Memory B cell (primary cell): ENCODE measurements at places on chromosomes 5 and 9.

GRCh38 chr5:54603372-54603771 is 85.8 kb downstream of the SNX18 start:
- DNase-seq: no peak

- DNase-seq: no peak
These were observed 35.3 kb upstream of the HSPA9 start for GRCh38 chr5:138610415-138610917.

DNA sequence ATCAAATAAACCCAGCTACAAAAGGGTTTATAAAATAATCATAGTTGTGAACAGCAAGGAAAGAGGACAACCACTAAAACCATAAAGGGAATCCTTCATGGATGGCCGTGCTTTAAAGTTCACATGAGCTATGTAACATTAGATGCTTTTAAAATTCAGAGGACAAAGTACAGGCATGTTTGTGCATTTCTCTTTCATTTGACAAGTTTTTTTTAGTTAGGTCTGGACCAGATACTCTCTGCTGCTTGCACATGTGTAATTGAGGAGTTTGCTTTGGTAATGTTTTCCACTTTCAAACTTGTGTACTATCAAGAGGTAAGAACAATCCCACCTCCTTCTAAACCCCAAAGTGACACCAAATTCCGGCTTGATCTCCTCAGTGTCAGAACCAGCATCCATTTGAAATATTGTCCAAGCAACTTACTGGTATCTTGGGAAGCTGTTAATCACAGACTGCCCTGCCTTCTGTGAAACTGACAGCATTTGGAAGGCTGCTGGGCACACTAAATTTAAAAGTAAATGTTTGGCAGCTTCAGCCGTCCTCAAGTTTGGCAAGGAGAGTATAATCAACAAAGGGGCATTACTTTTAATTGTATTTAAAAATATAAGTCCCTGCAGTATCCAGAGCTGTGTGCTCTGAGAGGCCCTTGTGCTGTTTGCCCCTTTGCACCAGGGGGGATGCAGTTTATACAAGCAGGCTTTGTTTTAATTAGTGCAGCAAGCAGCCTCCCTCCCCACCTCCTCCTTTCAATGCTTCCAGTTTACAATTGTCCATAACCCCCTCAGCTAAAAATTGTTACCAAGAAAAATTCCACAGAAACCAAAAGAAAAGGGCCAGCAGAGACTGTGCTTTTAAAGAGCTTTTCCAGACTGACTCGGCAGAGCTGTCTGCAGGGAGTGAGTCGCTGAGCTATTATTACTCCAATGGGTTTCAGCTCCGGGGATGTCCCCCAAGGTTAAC is 328.3 kb upstream of the MPDZ start:
- no peak for DNase-seq

DNA sequence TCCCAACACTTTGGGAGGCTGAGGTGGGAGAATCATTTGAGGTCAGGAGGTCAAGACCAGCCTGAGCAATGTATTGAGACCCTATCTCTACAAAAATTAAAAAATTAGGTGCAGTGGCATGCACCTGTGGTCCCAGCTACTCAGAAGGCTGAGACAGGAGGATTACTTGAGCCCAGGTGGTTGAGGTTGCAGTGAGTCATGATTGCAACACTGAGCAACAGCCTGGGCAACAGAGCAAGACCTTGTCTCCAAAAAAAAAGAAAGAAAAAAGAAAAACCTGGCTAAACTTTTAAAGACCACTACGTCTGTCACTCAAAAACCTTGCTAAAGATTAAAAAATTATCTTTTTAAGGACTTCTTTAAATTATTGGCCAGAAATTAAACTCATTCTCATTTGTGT is 59.8 kb upstream of the ABCA1 start:
- no peak for DNase-seq

DNA sequence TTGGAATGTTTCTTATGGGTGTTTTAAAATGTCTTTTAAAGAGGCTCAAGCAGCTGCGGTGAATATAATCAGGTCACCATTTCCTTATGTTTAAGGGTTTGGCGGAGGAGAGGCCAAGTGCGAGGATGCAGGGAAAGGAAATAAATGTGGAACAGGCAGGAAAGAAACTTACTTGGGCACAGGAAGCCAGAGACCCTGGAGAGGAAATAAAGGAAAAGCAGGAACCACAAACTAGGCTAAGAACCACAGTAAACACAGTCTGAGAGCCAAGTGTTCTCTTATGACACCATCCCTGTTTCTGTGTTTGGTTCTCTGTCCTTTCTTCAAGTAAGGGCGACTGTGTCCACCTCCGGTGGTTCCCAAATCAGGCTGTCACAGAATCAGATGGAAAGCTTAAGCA is 166.5 kb downstream of the C9orf152 start:
- no peak for DNase-seq

- DNase-seq: no peak
These were observed 1466.0 kb upstream of the C9orf72 start for GRCh38 chr9:29039258-29039657.

DNA sequence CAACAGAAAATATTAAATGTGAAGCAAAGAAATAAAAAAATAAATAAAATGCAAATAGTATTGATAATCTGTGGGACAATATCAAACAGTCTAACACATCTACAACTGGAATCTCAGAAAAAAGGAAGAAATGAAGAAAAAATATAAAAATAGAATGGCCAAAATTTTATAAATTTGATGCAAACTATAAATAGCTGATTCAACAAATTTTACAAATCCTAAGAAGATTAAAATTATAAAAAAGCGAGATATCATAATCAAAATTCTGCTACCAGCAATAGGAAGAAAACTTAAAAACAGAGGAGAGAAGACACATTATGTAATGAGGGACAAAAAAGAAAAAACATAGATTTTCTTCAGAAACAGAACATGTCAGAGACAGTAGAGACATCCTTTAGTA is 129.2 kb upstream of the IRX1 start:
- DNase-seq: no peak

GRCh38 chr5:43348207-43348606 is 35.0 kb upstream of the HMGCS1 start:
- no peak for DNase-seq

DNA sequence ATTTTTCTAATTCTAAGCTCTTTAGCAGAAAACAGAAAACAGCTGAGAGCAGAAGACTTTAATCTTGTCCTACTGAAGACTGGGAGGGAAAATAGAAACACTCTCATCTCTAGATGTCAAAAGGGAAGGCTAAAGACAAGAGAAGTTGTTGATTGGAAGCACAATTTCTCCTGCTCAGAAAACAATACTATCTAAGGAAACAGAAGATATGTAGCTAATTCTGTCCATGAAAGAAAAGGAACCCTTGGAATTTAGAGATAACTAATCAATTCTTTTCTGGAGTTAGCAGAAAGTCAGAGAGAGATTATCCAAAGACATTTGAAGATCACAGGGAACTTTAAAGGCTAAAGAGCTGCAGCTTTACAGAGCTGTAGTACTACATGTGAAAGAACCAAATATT is 126.2 kb downstream of the HSD17B3 start:
- no peak for DNase-seq

DNA sequence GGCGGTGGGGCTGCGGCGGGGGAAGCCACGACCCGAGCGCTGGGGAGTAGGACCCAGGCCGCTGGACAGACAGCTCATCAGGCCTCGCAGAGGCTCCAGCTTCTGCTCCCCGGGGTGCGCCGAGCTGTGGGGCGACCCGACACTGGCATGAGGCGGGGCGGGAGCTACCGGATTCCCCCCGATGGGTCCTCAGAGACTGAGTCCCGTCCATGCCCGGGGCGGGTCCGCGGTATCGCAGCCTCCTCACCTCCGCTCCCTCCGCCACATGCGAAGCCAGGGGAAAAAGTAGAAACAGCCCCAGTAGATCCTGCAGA is 2.6 kb upstream of the CCL27 start:
- no peak for DNase-seq

- no peak for DNase-seq
These were observed 201.3 kb downstream of the HSPA4 start for GRCh38 chr5:133253070-133253469.

- no peak for DNase-seq
These were observed 121.2 kb downstream of the RAPGEF6 start for GRCh38 chr5:131513780-131514179.

GRCh38 chr9:124973807-124974206 is 32.9 kb upstream of the GOLGA1 start:
- no peak for DNase-seq

DNA sequence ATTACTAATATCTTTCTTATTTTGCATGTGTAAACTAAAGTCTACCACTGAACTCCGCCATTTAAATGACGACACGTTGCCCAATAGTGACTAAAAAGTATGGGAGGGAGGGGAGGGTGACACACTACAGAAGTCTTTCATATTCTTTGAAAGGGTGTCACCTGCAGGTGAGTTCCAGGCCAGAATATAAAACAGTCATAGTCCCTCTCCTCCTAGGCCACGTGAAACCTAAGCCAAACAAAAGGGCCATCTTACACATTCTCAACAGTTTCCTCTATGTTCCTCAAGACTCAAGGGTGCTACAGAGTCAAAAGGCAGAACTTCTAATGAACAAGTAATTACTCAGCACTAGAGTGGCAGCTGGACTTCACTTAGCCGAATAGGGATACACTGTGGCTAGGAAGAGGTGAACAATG is 6.4 kb downstream of the CEMIP2 start:
- no peak for DNase-seq

- DNase-seq: no peak
These were observed 271.6 kb downstream of the PLK2 start for GRCh38 chr5:58188262-58188651.

- no peak for DNase-seq
These were observed 471.8 kb upstream of the BRINP1 start for GRCh38 chr9:119841016-119841415.

GRCh38 chr5:128271859-128272464 is 188.4 kb downstream of the SLC12A2 start:
- DNase-seq: no peak

GRCh38 chr5:72596956-72597355 is 89.7 kb upstream of the ZNF366 start:
- no peak for DNase-seq

DNA sequence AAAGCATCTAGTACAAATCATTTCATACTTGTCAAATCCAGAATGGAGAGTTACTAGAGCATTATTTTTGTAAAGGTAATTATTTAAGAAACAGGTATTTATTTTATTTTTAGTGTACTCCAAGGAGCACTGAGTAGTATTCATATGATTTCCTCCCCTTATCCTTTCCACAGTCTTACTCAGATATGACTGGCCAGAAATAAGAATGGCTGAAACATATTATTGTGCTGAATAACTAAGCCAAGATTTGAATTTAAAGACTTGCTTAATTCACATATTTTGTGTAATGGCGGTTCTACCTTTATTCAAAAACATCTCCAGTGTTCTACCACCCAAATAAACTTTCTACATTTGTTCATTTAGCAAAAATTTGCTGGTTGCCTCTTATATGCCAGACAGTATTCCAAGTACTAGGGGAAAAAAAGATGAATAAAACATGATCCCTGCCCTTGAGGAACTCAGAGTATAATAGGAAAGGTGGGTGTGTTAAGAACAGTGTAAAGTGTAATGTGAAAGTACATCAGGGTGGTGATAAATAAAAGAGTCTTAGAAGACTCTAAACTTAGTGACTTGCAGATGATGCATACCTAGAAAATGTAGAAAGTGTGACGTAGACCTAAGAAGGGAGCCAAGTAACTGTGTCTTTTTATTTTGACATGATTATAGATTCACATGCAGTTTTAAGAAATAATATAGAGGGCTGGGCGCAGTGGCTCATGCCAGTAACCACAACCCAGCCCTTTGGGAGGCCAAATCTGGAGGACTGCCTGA is 110.4 kb upstream of the GRHPR start:
- no peak for DNase-seq

DNA sequence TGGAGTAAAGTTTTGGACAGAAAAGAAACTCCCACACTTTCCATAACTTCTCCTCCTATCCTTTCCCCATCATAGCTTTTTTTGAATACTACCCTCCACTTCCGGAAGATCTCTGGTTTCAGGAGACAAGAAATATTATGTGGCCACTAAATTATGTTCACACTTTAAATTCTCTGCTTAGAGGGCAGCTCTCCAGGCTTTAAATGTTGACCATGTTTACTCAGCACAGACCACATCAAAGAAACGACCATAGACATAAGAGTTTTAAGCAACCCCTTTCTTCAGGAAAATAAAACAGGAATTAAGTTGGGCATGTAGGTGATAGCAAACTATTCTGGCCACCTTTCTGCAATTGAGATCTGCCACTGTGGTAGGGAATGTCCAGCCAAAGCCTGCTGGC is 97.8 kb downstream of the PIK3R1 start:
- DNase-seq: no peak

DNA sequence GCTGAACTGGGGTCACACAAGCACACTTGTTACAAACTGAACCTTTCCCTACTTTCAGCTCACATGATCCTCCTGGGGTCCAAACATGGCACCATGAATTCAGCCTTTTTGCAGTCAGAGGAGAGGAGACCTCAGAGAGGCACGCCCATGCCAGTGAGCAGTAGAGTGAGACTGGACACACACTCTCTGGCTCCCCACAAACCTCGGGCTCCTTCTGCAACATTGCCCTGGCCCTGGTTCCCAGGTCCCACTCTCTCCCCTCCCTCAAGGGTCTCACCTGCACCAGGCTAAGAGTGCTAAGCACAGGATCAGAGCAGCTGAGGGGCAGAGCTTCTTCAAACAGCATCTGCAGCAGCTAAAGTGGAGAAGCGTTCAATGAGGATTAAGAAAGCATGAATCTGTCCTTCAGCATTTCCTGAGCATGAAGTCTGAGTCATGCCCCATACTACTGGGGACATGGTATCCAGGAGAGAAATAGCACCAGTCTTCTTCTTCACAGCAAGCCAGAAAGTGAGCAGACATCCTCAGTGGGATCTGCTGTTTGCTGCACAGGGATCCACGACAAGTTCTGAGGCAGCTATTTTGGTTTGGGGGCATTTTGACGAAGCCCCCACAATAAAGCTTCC is 27.2 kb downstream of the SLC35A4 start:
- no peak for DNase-seq

GRCh38 chr9:8680658-8681057 is 881.1 kb upstream of the DMAC1 start:
- DNase-seq: no peak

GRCh38 chr5:37603072-37603471 is 224.0 kb downstream of the WDR70 start:
- DNase-seq: no peak

- DNase-seq: no peak
These were observed 95.0 kb downstream of the ANKH start for GRCh38 chr5:14776602-14777001.

- DNase-seq: no peak
These were observed 260.4 kb upstream of the ADRA1B start for GRCh38 chr5:159655757-159656409.
